ENCODE measurements at places on chromosomes 2 and 18.
A peak's percentile ranks its signal among the peaks of the same experiment; 100 is the strongest.

- no peak for DNase-seq
Observed at GRCh38 chr2:143399631-143400069, 270.4 kb downstream of the ARHGAP15 start.

- DNase-seq = no peak
Observed at GRCh38 chr2:201904538-201905420, 98.4 kb downstream of the CDK15 start.

DNA sequence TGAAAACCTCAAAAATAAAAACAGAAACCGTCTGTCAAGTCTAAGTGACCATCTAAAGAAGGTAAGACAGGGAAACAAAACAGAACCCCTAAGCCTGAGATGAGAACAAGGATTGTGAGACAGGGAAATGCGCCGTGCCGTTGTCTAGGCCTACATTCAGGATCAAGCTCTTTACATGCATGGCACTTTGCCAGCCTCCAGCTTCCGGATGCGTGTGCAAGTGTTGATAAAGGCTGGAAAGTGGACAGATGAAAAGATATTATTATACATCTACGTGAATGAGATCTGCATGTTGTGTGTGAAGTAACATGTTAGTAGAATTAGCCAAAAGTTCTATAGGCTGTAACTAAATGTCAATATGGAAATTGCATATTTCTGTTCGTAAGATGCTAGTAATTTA, 28.6 kb upstream of the TMEM87B start:
- no peak for DNase-seq

- DNase-seq = no peak
Observed at GRCh38 chr2:26735883-26736588, 28.0 kb upstream of the SLC35F6 start.

- peak; percentile 39 for DNase-seq
Observed at GRCh38 chr2:60550178-60550983, 3.1 kb downstream of the BCL11A start.

GRCh38 chr18:57275111-57275510, 77.2 kb upstream of the ST8SIA3 start:
- peak; percentile 50 for DNase-seq

GRCh38 chr2:101327863-101328394, 19.4 kb upstream of the RNF149 start:
- DNase-seq = no peak

- DNase-seq = no peak
Observed at GRCh38 chr2:3073041-3073595, 304.5 kb downstream of the EIPR1 start.

DNA sequence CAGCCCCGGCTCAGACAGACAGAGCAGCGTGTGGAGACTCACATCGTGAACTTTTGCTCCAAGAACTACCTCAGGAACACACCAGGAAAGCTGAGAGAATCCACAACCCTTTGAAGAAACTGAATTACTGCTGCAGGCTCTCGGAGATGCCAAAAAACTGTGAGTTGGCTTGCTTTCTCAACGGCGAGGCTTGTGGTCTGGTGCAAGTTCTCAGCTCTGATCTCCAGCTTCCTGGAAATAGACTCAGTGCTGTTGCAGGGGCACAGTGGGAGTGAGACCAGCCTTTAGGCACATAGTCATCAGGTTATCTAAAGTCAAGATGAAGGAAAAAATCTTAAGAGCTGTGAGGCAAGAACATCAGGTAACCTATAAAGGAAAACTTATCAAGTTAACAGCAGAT, 273.7 kb upstream of the LRATD1 start:
- DNase-seq = no peak

- DNase-seq = no peak
Observed at GRCh38 chr2:109597283-109597682, 16.5 kb downstream of the SEPTIN10 start.

DNA sequence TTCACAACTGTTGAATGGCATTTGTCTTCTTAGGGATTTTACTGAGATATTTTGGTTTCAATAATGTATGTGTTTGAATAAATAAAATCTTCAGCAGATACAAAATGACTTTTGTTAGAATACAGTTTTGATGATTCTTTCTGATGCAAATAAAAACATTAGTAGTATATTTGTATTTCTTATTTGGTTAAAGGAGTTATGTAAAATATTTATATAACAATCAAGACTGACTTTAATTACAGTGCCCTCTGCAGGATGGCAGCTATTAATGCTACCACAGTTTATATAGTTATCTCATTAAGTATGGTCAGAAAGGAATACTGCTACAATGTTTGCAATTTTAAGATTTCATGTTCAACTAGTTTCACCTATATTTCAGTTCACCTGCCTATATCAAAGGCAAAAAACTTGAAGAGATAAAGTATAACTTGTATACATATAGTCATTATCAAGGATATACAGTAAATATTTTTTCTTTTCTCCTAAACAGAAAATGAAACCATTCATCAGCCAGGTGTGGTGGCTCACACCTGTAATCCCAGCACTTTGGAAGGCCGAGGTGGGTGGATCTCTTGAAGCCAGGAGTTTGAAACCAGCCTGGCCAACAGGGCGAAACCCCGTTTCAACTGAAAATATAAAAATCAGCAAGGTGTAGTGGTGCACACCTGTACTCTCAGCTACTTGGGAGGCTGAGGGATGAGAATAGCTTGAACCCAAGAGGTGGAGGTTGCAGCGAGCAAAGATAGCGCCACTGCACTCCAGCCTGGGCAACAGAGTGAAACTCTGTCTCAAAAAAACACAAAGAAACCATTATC, 19.8 kb downstream of the ARL5A start:
- no peak for DNase-seq

GRCh38 chr2:133444465-133444864, 123.8 kb downstream of the NCKAP5 start:
- DNase-seq = no peak
